Stimulated activated CD8-positive, alpha-beta memory T cell treated with anti-CD3 and anti-CD28 coated beads, Interleukin-4, amount 100 ng/mL, for 1 hour (primary cell): ENCODE measurements at places on chromosomes 11 and 22.

DNA sequence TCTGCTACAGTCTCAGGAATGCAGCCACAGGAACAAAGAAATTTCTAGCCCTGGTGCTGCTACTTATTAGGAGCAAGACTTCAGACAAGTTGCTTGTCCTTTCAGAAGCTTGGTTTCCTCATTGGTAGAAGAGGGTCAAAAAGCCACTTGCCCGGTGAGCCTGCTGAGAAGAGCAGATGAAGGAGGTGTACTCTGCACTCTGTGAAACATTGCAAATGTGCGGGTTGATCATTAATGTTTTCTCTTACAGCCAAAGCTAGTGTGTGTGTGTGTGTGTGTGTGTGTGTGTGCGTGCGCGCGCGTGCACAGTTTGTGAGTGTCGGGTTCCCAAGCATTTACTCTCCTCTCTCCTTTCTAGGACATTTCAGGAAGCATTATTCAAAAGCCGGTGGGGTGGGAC lies 86.3 kb upstream of the NNMT start:
- no peak for DNase-seq

GRCh38 chr22:20758688-20759087 lies 15.2 kb upstream of the SERPIND1 start:
- DNase-seq = no peak

DNA sequence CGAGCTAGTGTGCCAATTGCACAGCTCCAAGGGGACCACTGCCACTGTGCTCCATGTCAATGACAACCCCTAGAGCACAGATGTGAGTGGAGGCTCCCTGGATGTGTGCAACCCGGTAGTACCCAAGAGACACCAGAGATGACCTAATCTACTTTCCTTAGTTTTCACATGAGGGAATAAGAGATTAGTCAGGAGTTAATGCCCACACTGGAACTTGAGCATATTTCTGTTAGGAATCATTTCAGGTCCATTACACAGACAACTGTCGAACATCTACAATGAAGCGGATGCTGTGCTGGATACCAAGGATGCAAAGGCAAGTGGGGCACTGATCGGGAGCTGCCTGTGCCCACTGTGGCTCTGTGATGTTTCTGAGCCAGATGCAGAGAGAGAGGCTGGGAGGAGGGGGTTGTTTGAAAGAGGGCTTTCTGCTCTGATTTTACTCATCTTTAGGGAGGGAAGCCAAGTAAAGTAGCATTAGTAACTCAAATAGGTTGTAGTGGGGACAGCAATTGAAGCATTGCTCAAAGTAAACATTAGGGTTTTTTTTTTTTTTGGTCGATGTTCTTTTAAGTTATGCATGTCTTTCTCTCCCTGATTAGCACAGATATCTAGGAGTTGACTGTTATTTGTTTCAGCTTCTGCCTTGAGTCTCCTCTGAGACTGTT lies 82.5 kb upstream of the SORL1-AS1 start:
- DNase-seq = no peak

GRCh38 chr11:76903325-76903724 lies 42.6 kb downstream of the ACER3 start:
- DNase-seq = no peak

- no peak for DNase-seq
Observed at GRCh38 chr22:24504540-24504939, 9.4 kb downstream of the UPB1 start.

DNA sequence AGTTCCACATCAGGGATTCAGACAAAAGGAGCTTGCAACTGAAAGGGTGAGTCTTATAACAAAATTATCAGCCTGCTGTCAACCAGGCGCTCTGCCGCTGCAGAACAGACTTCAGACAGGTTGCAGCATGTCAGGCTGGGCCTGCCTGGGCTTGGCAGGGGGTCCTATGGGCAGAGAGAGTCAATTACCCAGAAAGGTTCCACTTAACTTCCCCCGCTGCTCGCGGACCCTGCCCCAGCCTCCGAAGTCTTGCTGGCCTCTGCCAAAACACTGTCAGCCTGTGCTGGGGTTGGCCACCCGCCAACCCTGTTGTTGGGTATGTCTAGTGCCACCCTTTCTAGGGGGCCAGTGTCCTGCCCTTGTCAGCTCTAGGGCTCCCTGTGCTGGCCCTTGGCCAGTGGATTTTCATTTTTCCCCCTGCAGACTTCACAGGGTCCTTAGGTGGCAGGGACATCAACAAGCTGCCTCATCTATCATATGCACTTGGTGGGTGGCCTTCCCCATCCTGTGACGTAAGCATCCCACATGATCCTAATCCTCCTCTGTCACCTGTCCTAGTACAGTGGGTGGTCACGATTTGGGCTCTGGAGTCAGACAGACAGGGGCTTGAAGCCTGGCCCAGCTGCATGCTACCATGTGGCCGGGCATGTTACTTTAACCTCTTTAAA lies 166.5 kb upstream of the CADM1 start:
- no peak for DNase-seq
